ENCODE measurements at places on chromosomes 5 and 9.

- DNase-seq: no peak
Measured at GRCh38 chr5:154863291-154864080, 5.1 kb downstream of the CNOT8 start.

DNA sequence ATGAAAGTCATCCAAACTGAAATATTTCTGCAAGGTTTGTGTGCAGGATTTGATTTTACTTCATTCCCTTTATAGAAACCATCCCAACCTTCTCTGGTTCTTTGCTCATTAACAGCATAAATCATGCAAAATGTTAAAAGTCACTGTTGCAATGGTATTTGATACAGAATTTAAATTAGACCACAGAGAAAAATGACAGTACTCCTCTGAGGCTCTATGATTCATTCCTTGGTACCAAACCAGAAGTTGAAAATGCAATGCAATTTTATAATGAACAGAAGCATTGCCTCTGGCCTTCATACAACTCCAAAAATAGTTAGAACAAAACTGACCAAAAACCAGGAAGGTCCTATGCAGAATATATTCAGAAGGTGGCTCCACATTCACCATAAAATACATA lies 607.1 kb downstream of the TLE1 start:
- no peak for DNase-seq

DNA sequence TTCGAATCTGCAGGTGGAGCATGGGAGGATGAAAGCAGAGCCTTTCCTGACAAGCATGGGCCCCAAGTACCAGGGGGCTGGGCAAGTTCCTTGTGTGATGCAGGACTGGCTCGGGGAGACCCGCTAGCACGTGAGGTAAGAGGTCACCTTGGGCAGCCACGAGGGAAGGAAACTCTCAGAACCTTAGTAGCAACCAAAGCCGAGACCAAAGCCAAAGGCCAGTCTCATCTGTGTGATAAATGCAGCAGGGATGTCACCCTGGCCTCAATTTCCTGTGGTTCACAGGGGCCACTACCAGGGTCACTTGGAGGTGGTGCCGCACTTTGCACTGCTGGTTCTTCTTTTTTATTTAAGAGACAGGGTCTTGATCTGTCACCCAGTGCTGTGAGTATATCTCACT lies 39.5 kb downstream of the PRRT1B start:
- DNase-seq: no peak

GRCh38 chr5:114070093-114070722 lies 291.7 kb upstream of the KCNN2 start:
- DNase-seq: no peak

DNA sequence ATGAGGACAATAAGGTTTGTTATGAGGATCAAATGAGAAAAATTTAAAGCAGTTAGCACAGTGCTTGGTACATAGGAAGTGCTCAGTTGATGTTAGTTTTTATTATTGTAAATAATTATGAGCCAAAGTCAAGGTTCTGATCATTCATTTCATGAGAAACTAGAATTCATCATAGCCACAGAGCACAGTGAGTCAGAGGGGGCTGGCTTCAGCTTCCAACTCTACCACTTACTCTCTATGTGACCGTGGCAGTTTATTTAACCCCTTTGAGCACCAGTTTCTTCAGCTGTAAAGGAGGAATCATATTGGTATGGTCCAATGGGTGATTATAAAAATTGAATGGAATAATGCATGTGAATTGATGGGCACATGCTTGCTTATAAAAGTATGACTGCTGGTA lies 39.4 kb downstream of the KLHL3 start:
- DNase-seq: peak; percentile 30

DNA sequence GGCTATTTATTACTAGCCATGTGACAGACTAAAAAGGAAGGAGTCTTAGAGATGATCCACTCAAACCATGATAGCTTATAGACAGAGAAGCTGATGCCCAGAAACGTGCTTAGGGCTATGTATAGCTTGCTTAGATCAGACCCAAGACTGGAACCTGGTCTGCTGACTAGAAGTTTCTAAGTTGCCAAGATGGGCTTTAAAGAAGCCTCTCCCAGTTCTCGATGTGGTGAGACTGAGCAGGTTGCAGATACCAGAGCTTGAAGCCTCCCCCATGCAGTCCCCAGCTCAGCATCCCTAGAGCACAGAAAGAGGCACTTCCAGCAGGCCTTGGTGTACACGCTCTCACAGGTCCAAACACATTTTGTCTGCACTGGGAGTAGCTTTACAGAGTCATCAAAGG lies 51.1 kb upstream of the ATP10B start:
- no peak for DNase-seq

DNA sequence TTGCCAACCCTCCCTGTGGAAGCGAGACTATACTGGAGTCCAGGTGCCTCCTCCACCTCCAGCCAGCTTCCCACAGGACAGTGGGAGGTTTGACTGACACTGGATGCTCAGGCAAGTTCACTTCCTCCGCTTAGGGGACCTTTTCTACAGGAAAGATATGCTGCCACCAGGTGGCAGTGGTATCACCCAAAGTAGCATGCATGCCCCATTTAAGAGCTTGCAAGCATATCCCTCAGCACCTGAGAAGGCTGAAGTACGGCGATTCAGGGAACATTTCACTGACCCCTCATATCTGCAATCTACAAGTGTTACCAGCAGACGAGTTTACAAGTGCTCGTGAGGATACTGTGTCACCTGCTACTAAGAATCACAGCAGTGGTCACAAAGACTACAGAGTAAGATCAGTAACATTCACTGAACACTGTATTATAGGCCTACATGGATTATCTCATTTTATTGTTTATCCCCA lies 75.5 kb downstream of the KLHL3 start:
- DNase-seq: peak; percentile 39

GRCh38 chr5:1961304-1961946 lies 78.7 kb upstream of the IRX4 start:
- DNase-seq: no peak

- no peak for DNase-seq
Measured at GRCh38 chr5:143101121-143101520, 302.4 kb downstream of the NR3C1 start.

DNA sequence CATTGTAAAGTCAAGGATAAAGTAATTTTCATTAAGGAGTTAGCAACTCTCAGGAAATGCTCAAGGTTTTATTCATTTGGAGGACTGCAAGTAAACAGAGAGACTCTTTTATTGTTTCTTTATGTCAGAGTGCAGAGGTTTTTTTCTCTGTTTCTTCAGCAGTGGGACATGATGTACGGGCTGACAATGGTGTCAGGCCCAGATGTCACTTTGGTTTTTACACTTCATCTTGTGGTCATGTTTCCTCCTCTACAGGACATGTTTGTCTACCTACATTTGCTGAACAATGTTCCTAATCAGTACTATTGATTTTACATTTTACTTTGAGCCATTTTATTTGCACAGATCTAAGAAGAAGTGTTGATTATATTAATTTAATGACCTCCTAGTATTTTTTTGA lies 72.8 kb upstream of the PARP8 start:
- DNase-seq: no peak

DNA sequence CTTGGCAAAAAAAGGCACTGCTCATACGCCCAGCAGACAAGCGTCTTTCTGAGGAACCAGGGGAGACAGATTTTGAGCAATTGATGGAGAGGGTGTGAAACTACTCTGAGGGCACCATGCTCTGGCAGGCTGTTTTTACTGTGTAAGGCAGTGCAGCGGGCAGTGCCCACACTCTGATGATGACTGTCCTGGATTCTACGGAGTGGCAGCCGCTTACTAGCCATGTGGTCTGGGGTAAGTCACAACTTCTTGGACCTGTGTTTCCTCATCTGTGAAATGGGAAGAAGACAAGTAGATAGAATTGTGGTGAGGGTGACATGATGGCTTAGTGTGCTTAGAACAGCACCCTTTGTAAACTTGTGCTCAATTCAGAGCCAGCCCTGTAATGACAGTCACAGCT lies 38.8 kb downstream of the FABP6 start:
- DNase-seq: no peak

DNA sequence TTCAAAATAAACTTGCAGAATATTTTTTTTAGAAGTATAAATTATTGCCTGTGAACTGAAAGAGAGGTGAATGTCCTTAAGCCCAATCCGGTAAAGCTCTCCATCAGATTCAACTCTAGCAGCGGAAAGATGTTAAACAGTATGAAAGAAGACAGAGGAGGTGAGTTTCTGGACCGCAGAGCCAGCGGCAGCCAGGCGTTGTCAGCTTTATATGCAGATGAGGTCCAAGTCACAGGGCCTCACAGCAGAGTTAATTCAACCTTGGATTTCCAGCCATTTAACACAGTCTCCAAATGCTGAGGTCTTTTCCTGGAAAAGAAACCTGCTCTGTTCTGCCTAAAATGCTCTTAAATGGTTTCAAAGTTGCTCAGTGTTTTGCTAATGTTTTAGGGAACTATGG lies 75.5 kb downstream of the OTULIN start:
- no peak for DNase-seq

DNA sequence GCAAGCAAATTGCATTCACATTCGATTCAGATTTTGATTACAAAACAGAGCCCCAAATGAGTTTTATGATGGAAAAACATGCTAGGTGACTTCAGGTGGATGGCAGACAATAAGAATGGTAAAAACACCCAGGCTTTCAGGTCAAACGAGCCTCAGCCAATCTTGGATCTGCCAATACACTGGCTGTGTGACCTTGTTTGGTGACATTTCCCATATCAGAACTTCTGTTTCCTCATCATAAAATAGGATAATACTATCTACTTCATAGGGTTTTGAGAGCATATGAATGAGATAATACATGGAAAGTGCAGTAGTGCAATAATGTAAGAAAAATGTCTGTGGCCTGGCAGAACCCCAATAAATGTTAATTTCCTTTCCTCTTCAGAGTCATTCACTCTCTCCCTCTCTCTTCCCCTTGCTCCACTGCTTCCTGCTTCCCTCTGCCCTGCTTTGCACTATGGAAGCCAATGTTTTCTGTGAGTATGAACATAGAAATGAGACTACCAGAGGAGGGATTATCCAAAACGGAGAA lies 54.7 kb downstream of the SH3RF2 start:
- DNase-seq: no peak

DNA sequence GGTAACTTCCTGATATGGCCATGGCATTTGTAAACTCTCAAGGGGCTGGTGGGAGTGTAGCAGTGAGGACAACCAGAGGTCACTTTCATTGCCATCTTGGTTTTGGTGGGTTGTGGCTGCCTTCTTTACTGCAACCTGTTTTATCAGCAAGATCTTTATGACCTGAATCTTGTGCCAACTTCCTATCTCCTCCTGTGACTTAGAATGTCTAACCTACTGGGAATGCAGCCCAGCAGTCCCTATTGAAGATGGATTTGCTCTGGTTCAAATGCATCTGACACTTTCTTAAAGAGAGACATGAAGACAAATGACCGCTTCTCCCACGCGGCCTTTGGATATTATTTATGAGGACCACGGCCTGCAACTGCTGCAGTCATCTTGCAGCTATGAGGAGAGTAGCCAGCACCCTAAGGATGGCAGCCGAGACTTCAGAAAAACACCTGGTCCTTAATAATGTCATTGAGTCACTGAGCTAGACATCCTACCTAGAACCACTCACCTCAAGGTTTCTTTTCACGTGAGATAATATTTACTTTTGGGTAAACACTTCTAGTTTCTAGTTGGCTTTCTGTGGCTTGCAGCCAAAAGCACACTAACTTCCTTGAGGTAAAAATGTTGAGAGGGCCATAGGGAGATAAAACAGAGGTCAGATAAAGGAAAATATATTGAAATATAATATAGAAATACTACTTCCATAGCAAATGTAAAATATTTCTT lies 28.2 kb downstream of the CETN3 start:
- DNase-seq: no peak

DNA sequence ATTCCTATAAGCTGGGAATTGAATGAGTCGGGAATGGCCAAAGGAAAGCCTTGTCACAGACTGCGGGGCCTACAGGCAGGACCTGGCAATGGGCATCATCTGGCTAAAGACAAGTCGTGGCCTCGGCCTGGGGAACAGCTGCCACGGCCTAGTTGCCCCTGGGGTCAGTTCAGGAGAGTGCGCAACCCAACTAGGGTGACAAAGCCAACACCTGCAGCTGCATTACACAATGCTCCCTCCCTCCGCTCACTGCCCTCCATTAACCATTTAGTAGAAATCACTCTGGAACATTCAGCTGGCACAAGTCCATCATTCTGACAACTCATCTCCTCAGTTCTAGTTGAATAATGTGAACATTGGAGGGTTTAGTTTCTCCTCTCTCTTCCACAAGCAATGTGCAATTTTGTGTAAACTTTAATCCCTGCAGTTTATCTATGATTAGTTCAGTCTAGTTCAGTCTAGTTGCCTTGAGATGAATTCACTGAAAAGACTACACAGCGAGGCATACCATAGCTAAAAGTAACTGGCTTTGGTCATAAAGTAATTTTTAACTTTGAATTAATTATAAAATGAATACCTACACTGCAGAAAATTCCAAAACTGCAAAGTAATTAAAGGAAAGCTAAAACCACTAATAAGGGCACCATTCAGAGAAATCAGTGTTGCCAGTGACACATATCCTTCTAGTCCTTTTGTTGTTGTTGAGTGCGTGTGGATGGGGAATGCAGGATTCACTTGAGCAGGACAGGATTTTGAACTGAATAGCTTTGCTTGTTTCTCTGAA lies 5.1 kb downstream of the GLDC start:
- no peak for DNase-seq

DNA sequence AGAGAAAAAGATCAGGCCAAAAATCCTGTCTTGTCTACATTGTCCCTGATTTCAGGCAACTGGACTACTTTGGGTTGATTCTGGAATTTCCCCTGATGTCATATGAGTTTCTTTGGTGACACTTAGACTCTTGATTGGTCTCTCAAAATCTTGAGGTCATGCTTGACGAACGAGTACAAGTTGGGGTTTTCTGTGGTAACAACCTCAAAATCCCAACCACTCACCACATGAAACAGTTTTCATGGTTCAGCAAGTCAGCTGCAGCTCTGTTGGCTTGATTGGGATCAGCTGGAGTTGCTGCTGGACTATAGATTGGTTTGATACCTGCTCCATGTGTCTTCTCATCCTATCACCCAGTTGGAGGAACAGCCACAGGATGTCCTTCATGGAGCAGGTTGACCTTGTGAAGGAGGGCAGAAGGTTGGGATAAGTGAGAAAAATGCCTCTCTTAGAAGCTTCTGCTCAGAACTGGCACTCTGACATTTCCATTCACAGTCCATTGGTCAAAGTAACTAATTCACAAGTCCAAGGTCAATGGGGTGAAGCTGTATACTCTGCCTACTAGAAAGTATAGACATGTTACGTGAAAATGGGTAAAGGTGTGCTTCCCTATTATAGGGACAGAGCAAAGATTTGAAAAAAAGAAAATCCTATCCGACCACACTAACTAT lies 284.5 kb downstream of the SH3GL2 start:
- DNase-seq: no peak

GRCh38 chr5:91787718-91788117 lies 404.6 kb upstream of the ARRDC3 start:
- no peak for DNase-seq

GRCh38 chr5:10701567-10702039 lies 59.4 kb downstream of the DAP start:
- DNase-seq: no peak

GRCh38 chr9:88536951-88537760 lies 2.2 kb downstream of the NXNL2 start:
- no peak for DNase-seq

All from stimulated activated CD4-positive, alpha-beta T cell treated with anti-CD3 and anti-CD28 coated beads, TNF-alpha, amount 100 ng/mL, for 48 hours (primary cell).